ENCODE measurements at places on chromosomes 1 and 21. TPM values are rescaled to one million over a fixed set of nuclear protein-coding genes. Genes with fewer than 3 reads are reported as not detected.

HSD11B1 gene
- not detected for polyA plus RNA-seq

AK5 gene
- 0.97 TPM for polyA plus RNA-seq

GNPAT gene
- 61.6 TPM for polyA plus RNA-seq

VHLL gene
- polyA plus RNA-seq: not detected

DNA sequence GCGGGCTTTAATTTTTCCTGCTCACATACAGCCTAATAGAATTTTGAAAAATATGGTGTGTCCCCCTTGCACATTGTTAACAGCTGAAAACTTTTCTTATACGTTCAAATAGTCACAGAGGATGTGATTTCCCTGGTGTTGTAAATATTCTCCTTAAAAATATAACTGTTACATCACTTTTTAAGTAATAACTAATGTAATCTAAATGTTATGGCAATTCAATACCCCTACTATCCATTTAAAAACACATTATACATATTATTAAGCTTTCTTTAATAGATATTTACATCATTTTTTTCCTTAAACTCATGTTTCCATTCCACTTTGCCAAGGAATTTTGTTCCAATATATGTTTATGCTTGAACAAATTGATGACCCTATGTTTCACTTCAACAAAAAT, 85.5 kb upstream of the S1PR1 start:
- DNase-seq: no peak

DNA sequence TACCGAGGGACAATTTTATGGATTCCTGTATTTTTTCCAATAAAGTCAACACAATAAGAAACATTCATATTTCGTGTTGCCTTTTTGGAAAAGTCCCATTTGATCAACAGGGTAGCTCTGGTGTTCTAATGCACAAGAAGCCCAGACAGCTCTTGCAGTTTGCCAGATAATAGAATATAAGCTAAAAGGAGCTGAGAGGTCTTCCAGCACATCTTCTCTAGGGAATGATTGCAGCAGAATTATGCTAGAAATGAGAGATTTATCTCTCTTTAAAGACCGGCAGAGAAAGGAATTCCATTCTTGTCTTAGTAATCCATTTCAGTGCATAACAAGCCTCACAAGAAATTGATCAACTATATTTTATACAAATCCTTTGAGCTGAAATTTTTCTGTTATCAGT, 25.0 kb upstream of the DDX59 start:
- no peak for DNase-seq

DNA sequence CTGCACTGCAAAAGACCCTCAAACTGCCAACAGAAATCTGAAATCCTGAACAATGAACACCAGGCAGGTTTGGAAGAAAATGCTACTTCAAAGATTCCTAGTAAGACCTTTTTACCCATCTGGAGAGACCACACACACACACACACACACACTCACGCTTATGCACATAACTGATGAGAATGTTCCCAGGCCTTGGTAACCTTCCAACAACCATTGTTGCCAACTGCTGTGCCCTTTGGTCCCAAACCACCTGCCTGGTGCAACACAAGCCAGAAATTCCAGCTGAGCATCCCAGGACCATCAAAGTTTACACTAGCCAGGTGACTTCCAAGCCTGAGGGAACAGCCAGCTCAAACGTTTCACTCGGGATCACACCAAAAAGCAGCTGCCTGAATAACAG, 56.9 kb downstream of the SEC16B start:
- DNase-seq: no peak

- peak; percentile 61 for DNase-seq
Observed at GRCh38 chr21:45341779-45342178, 54.1 kb upstream of the POFUT2 start.

DNA sequence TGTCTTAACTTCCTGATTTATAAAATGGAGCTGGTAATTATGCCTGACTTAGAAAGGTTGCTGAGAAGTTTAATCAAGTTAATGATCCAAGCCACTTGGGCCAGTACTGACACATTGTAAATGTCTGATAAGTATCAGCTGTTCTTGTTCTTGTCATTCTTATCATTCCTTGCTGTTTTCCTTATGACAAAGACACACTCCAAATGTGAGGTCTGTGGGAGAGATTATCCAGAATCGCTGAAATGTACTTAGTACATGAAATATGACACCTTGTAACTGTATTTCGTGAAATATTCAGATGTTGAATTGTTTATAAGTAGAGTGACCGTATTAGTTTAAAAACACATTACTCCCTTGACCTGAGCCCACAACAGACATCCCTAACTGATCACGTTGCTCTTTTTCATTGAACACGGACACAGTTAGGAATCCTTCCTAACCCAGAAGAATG, 6.1 kb downstream of the AADACL4 start:
- no peak for DNase-seq

DNA sequence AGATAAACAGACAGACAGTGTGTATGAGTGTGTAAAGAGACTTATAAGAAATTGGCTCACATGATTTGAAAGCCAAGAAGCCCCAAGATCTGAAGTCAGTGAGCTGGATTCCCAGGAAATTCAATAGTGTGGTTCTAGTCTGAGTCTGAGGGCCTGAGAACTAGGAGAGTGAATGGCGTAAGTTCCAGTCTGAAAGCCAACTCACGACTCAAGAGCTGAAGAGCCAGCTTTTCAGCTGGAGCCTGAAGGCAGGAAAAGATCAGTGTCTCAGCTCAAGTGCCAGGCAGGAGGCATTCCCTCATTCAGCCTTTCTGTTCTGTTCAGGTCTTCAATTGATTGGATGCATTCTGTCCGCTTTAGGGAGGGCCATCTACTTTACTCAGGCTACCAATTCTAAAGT, 257.2 kb downstream of the PLPP3 start:
- peak; percentile 36 for DNase-seq
